Effector memory CD8-positive, alpha-beta T cell (primary cell): ENCODE measurements at places on chromosomes 11 and 22.

DNA sequence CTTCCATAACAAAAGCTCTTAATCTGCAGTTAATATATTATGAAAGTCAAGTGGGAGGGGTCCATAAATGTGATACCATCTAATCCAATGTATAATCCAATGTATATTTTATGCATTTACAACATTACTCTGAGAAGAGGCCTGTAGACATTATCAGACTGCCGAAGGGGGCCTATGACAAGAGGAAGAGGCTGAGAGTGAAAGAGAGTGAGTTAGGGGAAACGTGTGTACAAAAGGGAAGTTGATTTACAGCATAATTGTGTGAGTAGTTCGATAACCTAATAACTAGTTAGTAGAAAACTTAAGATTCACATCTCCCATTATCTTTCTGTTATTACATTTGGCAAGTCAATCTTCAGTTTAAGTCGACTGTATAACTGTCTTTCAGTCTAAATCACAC is 86.6 kb downstream of the DDX10 start:
- DNase-seq = no peak

- no peak for DNase-seq
Observed at GRCh38 chr11:128824191-128825049, 42.7 kb downstream of the KCNJ1 start.

- DNase-seq = no peak
Observed at GRCh38 chr11:31408201-31408600, 38.5 kb downstream of the DNAJC24 start.

DNA sequence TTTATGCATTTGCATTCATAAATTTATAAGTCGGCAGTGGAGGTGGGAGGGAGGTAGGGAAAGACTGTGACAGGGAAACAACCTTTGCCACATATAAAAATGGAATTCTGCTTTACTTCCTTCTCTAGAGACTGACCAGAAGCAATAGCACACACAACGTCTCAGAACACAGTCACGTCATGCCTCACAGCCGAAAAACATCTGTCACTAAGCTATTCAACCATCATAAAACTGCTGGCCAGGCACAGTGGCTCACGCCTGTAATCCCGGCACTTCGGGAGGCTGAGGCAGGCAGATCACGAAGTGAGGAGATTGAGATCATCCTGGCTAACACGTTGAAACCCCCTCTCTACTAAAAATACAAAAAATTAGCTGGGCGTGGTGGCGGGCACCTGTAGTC is 101.0 kb upstream of the CHRM4 start:
- DNase-seq = no peak

DNA sequence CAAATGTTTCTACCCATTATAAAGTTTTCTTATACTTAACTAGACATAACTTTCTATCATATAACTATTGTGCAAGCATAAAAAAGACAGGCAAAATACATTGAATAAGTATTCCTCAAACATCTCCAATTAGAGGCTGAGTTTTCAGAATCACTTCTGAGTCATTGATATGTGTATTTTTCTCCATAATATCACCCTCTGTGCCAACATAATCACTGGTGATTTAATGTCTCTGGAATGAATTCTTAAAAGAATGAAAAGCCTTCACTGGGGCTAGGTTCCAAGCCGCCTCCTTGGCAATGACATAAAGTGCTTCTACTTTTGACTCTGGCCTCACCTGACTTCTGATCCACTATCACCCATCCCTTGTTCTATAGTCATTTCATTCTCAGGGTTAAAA is 197.0 kb upstream of the E2F8 start:
- no peak for DNase-seq

DNA sequence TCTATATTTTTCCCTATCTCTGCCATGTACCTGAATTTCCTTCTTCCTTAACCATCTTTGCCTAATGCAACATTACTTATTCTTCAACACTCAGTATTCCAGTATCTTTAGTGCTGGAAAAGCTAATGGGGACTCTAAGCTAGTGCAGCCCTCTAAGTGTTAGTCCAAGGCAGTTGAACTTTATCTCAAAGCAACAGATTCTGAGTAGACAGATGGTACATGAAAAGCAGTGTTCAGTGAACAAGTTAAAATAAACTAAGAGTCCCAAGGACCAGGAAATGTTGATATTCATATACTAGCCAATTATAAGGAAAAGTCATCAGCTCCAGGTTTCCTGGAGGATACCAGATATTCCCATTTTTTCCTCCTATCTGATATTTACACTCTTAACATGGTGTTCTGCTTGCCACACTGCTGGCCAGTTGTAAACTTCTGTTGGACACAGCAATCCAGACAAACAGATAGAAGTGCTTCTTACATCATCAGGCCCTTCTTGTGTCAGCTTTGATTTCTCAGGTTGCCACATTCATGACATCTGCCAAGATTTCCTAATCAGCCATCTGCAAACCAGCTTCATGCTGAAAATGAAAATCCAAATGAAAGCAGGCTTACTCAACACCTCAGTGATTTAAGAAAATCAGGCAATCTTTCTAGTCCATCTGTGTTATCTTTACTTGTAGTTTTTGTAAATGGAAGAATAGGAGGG is 255.9 kb upstream of the POU2AF2 start:
- DNase-seq = no peak

- no peak for DNase-seq
Observed at GRCh38 chr11:32779136-32779535, 15.3 kb downstream of the CCDC73 start.

DNA sequence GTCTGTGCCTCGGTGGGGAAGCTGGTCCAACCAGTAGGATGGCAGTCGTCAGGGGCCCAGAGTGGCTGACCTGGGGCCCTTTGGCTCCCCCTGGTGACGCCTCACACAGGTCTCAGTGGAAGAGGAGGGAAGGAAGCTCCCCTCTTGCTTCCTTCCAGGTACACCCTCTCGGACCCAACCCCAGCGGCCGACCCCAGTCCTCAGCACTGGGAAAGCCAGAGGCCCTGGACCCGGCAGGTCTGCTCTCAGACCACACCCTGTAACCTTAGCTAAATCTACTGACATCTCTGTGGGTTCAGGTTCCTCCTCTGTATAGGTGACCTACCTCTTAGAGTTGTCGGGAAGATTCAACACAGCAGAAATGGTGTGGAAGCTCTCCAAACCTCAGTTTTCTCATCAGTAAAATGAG is 3.4 kb upstream of the SCUBE1 start:
- peak; percentile 64 for DNase-seq

DNA sequence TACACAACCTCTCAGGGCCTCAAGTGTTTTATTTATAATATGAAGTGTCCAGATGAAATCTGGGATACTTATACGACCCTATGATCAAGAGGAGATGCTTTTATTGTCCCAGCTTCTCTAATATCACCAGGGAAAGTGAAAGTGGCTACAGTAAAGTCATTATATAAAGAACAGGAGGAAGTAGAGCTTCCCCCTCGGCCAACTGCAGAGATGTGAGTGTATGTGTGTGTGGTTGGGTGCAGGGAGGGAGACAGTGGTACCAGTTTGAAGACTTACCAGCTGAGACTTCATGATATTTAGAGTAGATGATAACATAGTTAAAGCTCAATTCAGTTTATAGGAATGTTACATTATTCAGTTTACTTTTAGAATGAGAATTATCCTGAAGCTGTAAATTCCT is 373.6 kb upstream of the DDI1 start:
- no peak for DNase-seq

GRCh38 chr11:128487978-128488377 is 99.4 kb downstream of the ETS1 start:
- DNase-seq = no peak

- no peak for DNase-seq
Observed at GRCh38 chr11:8335186-8335585, 71.5 kb upstream of the LMO1 start.

DNA sequence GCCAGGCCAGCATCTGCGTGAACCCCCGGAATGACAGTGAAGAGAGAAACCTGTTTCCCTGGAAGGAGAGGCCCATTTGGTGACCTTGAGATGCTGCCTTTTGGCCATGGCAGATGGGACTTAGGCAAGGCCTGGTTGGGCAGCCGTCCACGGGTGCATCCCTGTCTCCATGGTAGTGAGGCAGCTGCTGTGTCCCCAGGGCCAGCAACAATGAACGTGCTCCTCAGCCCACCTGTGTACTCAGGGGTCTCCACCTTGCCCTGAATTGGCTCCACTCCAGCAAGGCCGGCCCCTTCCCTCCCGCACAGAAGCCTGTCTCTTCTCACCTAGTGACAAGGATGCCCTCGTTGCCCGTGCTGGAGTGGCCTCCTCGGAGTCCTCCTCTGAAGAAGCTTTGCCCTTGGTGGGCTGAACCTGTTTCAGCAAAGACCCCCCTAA is 441.1 kb downstream of the TBC1D22A start:
- no peak for DNase-seq

DNA sequence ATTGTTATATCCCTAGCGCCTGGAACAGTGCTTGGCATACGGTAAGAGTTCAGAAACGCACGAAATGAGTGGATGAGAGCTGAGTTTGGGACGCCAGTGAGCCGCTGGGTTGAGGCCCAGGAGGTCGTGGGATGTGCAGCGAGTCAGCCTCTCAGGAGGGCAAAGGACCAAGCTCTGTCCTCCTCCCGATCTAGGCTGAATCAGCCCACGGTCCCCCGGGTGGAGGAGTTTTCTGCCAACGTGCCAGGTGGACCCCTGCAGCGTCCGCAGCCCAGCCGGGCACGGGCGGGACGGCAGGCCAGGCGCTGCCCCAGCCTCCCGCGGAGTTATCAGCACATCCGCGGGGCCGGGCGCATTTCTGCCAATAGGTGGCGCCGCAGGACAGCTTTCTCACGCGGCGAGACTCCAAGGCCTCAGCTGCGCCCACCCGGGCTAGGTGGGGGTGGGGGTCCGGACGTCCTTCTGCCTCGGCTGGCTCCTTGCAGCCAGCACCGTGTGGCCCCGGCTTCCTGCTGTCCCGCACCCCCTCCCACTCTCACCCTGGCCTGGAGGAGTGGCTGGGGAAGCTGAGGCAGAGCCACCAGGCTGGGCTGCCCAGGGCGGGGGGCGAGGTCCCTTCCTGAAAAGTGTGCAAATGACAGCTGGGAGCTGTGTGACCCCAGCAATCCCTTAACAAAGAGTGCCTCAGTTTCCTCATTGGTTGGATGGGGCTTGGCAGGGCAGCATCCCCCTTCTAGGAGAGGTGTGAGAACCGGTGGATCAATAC is 2.2 kb upstream of the RPS19BP1 start:
- DNase-seq = peak; percentile 82

- no peak for DNase-seq
Observed at GRCh38 chr22:37765498-37765897, 42.2 kb upstream of the GCAT start.

DNA sequence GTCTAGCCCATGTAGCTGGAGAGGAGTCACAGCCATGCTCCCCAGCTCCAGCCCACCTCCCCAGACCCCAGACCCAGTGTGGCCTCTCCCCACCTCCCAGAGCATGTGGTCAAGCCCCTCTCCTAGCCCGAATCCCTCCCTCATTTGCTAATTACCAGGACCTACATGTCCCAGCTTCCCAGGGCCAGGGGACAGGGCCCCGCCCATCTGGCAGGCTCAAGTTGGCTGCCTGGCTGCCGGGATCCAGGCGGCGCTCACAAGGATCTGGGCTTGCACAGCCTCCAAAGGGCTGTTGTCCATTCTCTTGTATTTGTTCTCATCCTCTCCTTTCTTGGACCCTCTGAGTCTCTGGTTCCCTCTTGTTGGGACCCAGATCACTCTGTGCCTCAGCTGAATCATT is 4.6 kb upstream of the MIF start:
- DNase-seq = no peak

GRCh38 chr11:20488352-20488751 is 100.8 kb downstream of the PRMT3 start:
- DNase-seq = no peak
